Right ventricle myocardium inferior (tissue), 1 donor: ENCODE measurements at places on chromosomes 5 and 9. TPM values are rescaled to one million over a fixed set of nuclear protein-coding genes. Genes with fewer than 3 reads are reported as not detected.

Gene CAVIN4
- 79.3 TPM for total RNA-seq

Gene ZBTB26
- total RNA-seq = 4.6 TPM

Gene NMUR2
- total RNA-seq = 0.14 TPM

Gene GDF9
- 0.24 TPM for total RNA-seq

Gene CARD9
- total RNA-seq = 1.4 TPM

Gene FGF10
- total RNA-seq = 4.4 TPM

Gene ALDH1A1
- 25.7 TPM for total RNA-seq

Gene LRRC19
- not detected for total RNA-seq

Gene GRM6
- not detected for total RNA-seq

Gene ERAP2
- total RNA-seq = 6.4 TPM

Gene THBS4
- total RNA-seq = 32.9 TPM

Gene DOCK8
- total RNA-seq = 6.1 TPM

GRCh38 chr9:76351006-76351405 is 43.2 kb downstream of the RFK start:
- no peak for DNase-seq

GRCh38 chr5:120016717-120017382 is 387.5 kb downstream of the FAM170A start:
- DNase-seq = no peak

DNA sequence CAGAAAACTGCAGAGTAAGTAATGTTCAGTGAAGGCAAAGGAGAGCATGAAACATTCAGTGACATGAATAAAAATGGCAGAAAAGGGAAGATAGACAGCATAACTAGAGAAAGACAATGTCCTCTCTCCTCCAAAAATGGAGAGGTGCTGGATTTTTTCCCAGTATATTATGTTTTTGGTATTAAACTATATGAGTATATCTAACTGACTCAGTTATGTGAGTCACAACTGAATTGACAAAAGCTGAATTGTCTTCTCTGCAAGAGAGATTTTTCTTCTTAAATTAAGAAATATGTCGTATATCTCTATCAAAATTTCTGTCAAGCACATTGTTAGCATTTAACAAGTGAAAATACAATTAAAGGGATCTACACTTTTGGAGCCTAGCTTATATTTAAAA is 375.1 kb downstream of the CHSY3 start:
- no peak for DNase-seq

- DNase-seq = no peak
Measured at GRCh38 chr9:75996726-75997125, 106.3 kb downstream of the PCSK5 start.

GRCh38 chr9:28155067-28155466 is 581.8 kb upstream of the C9orf72 start:
- no peak for DNase-seq

DNA sequence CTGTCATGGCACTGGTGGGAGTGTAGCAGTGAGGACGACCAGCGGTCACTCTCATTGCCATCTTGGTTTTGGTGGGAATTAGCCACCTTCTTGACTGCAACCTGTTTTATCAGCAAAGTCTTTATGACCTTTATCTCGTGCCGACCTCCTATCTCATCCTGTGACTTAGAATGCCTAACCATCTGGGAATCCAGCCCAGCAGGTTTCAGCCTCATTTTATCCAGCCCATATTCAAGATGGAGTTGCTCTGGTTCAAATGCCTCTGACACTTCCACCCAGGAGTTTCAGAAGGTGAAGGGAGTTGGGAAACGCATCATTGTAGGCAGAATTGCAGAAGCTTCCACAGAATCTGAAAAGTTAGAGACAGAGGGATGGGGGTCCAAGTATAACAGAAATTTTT is 35.4 kb downstream of the SHC3 start:
- DNase-seq = no peak

DNA sequence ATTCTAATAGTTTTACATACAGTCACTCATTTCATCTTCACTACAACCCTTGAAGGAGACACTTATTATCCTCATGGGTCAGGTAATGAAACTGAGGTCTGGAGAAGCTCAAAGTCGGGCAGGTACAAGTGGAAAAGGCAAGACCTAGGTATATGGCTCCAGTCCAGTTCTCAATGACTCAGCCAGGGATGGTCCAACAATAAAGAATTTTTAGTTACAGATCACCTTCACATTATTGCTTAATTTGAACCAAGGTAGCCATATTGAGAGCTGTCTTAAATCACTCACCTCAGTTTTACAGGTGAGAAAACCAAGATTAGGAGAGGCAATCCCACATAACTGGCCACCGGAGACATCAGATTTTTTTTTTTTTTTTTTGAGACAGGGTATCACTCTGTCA is 55.4 kb downstream of the PTPN3 start:
- DNase-seq = no peak

DNA sequence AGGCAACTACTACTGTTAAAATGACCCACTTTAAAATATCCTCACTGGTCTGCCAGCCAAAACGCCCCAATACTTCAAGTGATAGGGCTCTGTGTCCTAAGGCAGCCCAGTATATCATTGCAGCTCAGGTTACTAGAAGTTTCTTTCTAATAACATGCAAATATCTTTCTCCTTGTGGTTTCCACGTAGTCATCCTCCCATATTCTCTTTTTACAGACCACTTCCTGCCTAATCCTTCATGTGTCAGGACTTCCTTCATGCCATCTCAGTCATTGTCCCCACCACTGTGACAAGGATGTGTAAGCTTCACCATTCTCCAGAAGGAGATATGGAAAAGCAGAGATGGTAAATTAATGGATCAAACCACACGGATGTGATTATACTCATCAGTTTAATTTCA is 813.7 kb downstream of the MAT2B start:
- DNase-seq = no peak

DNA sequence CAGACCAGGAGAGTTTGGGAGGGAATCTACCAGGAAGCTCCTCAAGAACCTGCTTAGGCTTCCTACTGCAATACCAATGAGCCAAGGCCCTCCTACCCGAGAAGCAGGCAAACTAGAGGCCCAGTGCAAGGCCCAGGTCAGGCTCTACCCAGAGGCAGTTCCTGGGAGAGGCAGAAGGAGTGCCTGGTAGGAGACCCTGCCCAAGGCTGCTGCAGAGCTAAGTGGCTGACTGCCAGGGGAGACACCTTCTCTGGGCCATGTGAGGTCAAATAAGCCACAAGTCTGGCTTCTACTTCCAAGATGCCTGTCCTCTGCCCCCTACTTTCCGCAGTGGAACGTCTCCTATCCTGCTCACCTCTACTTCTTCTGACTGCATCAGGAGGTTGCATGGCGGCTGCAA is 17.8 kb downstream of the ACSL6 start:
- no peak for DNase-seq

- DNase-seq = no peak
Measured at GRCh38 chr9:126457175-126457547, 130.5 kb downstream of the MVB12B start.

DNA sequence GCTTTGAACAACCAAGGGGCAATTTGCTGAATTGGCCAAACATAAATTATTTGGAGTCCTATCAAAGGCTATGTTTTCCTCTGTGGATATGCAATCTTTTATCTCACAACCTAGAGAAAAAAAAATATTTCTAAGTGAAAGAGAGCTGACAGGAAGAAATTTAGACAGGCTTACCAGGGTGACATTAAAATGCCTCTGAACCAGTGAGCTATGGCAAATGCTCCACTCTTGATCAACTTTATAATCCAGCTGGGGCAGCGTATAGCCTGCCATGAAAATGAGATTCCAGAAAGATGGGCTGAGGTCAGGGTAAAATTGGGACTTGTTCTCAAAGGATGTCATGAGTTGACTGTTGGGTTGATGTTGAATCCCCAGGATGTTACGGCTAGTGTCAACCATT is 399.3 kb upstream of the TRPC7 start:
- DNase-seq = no peak

DNA sequence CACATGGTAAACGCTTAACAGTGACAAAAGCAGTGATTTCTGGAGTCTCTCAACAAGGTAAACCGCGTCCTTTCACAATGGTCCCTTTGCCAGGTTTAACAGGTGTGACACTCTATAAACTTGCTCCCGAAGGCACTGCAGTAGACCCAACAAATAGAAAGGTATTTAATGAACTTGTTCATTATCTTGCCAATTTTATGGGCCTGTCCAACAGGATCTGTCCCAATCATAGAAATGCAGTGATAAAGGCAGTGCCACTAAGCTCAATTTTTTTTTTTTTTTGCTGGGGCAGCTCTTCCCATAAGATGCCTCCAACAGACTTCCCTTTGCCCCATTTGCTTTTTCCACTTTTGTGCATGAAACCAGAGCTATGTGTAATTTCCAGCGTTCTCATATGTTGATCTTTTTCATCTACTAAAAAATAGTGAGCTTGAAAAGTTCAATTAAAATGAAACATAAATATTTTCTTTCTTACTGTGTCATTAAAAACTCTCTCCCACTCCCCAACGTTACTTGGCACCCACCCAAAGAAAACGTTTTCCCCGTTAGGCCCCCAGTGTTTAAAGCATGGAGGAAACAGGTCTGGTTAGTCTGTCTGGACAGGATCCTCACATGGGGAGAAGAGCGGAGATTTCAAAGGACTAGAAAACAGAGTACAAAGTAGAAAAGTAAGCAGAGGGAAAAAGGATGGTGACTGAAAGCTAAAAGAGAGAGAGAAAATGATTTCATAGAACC is 80.9 kb upstream of the SPATA31D4 start:
- no peak for DNase-seq

DNA sequence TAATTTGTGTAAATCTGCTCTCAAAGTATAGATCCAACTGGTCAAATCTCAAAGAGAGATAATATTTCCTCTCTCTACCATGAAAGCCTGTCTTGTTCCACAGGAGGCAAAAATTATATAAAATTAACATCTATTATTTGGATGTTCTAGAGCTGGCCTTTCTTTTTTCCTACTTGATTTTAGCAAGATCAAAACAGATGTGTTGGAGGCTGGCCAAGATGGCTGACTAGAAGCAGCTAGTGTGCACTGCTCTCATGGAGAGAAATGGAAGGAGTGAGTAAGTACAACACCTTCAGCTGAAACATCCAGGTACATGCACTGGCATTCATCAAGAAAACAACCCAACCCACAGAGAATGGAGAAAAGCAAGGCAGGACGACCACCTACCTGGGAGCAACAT is 298.6 kb upstream of the SLC24A2 start:
- no peak for DNase-seq

DNA sequence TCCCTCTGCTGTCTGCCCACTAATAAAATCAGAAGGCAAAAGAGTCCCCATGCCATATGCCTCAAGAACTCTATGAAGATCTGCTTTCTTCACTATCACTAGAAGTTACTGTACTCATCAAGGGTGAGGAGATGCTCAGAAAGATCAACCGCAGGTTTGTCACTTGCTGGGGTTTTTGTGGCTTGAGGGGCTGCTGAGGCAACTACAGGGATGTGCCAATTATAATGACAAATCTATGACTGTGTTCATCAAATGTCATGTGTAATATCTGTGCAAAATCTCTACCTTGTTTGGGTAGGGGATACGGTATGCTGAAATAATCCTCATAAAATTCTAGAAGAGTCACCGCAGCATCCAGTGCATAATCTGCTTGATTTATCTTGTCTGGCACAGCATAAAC is 13.0 kb downstream of the ERAP1 start:
- no peak for DNase-seq

DNA sequence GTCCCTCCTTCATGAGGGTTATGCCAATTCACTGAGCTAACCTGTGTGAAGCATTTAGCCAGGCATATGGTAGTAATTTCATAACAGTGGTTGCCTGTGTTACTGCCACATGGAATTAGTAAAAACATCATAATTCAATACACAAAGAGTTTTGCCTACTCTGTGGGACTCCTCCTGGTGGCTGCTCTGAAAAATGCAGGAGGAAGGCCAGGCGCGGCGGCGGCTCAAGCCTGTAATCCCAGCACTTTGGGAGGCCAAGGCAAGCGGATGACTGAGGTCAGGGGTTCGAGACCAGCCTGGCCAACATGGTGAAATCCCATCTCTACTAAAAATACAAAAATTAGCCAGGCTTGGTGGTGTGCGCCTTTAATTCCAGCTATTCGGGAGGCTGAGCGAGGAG is 547.3 kb downstream of the CDK5RAP2 start:
- no peak for DNase-seq

DNA sequence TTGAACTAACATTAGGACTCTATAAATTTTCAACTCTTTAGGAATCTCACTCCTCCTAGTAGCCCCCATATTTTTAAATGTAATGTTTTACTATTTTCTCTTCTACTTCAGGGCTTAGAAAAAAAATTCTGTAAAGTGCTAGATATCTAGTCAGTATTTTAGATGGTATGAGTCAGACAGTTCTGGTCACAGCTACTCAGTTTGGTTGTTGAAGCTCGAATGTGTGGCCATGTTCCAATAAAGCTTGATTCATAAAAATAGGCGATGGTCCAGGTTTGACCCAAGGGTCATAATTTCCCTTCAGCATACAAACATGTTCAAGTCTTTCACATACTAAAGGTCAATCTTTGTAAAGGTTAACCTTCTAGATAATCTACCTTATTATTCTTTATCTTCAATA is 566.0 kb upstream of the CDH18 start:
- DNase-seq = no peak

DNA sequence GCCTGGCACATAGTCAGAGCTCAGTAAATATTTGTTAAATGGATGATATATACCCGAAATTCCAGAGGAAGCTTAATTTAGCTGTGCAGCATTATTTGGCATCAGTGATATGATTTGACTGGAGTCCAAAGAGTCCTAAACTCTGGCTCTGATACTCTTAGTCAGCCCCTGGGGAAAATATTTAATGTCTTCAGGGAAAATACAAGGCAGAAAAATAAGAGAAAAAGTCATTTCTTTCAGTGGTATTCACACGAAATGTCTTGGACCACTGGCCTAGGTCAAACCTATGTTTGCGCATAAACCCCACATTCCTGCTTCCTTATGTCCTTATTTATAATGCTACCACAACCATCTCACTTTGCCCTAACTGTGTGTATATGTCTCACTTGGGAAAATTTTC is 23.8 kb downstream of the GLRA1 start:
- no peak for DNase-seq

DNA sequence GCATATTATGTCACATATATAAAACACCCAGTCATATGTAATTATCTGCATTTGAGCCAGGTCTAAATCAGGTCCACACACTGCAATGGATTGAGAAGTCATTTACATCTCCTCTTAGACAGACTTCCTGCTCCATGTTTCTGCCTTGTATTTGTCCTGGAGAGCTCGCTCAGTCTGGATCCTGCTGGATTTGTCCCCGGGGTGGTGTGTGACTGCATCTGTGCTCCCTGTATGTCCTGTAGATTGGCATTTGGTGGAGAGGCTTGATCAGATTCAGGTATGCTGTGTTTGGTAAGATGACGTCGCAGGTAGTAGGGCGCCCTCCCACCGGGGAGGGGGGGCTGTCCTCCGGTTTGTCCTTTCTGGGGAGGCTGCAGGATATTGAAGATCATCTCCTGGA is 33.6 kb upstream of the IER5L start:
- DNase-seq = no peak

DNA sequence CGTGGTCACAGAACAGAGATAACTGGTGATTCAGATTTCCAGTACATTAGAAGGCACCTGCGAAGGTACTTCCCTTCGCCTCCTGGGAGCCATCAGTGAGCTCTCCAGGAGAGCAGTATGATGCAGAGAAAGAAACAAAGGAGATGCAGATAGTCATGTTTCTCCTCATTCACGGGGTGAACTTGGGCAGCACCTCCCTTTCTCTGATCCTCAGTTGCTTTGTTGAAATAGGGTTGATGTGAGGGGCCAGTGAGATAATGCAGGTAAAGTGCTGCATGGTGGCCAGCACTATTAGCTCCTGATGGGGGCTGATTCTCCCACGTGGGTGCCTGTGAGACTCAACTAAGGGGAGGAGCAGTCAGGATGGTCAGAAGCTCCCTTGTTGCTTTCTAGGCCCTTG is 46.6 kb upstream of the ZNF169 start:
- DNase-seq = no peak

GRCh38 chr5:157650991-157651611 is 1.1 kb downstream of the SOX30 start:
- DNase-seq = no peak
